ENCODE measurements at places on chromosomes 5 and 9. TPM values are rescaled to one million over a fixed set of nuclear protein-coding genes. Genes with fewer than 3 reads are reported as not detected.

- no peak for DNase-seq
These were observed 323.6 kb upstream of the PRR16 start for GRCh38 chr5:120140501-120140900.

Gene SLC6A7
- total RNA-seq = not detected

Gene GTF3C4
- 13.5 TPM for total RNA-seq

DNA sequence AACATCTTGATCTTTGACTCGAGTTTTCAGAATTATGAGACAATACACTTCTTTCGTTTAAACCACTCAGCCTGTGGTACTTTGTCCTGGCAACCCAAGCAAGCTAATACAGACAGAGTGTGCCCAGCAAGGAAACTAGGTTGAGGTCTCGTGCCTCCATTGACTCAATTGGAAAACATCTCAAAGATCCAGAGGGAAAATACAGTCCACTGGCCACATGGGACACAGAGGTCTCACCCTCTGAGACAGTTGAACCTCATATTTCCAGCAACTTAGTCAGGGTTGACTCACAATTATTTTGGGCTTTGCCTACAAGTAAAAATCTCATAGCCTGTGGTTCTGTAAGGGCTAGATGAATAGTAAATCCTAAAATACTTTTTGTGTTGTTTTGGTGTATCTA, 631.5 kb downstream of the MTRR start:
- DNase-seq = no peak

- DNase-seq = no peak
These were observed 3.9 kb downstream of the KIF20A start for GRCh38 chr5:138182808-138183207.

- DNase-seq = no peak
These were observed 121.0 kb upstream of the GAS1 start for GRCh38 chr9:87068177-87068840.

- no peak for DNase-seq
These were observed 425.6 kb upstream of the BRINP1 start for GRCh38 chr9:119794836-119795235.

GRCh38 chr5:23451156-23451555, 56.3 kb upstream of the PRDM9 start:
- DNase-seq = no peak

DNA sequence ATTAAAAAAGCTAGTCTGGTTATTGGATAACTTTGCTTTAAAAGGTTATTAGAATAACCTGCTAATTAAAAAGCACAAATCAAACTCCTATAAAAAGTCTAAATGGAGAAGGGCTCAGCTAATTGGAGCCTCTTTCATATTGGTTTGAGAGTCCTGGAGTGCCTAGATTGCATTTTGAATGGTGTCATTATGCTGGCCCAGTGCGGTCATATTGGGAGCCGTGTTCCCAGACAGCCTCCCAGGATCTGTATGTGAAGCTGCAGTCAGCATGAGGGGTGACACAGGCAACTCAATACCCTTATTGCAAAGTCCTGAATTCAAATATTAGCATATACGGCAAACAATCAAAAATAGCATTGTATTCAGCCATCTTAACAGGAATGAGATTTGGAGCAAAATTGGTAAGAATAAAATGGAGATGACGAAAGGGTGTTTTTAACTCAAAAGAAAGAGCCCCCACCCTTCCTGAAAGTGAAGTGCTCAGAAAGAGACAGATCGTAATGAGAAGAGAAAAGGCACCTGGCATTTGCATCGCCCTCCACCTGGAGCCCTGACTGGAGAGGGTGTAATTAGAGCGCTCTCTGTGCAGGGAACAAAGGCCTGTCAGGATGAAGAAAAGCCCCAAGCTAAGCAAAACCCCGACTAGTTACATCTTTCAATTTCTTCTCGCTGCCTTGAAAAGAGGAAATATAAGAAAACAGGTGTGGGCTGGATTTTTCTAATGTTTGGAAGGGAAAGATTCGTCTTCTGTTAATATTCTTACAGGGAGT, 621.0 kb upstream of the ADAMTS16 start:
- DNase-seq = no peak

DNA sequence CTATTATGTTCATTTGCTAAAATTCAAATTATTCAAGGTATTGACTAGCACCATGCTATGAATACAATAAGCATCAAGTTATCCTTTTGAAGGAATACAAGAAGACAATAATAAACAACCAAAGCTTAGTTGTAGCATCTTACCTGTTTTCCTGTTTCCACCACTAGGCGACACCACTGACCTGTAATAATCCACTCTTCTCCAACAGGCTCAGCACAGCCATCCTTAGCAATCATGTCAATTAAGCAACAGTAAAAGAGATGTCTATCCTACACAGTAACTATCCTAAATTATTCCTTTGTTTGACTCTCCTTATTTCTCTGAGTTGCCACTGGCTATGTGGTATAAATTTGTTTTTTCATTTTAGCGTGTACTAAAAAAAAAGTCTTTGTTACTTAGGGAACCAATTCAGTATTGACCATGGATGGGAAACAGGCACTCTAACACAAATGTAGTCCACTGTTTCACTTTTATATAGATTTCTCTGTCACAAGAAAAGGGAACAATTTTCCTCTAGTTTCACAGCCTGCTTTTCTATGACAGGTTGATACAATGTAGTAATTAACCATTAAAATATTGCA, 46.2 kb downstream of the PCA3 start:
- DNase-seq = peak; percentile 44

Gene SLC22A4
- total RNA-seq = not detected

Gene ECM2
- not detected for total RNA-seq

DNA sequence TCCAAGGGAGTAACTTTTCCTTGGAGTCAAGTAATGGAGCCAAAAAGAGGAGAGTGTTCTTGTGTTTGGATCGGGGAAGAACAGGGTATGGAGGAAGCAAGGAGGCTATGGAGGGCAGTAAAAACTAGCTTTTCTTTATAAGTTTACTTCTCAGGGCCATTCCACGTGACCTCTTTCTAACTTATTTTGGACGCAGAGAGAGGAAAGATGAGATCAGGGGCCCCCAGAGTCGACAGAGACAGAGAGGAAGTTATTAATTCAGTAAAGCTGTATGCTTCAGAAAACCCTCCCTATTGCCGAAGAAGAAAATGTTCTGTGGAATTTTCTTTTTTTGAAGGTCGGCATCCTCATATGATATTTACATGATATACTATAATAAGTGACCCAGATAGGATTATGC, 233.8 kb upstream of the MPDZ start:
- no peak for DNase-seq

GRCh38 chr9:137441289-137441934, at the start of gene ENTPD8:
Gene ENTPD8, minus strand, starts transcription at chr9:137441357. Its CDS starts 3,072 bp downstream, at chr9:137438285.
- DNase-seq = no peak

Gene PDE6A
- total RNA-seq = not detected

- no peak for DNase-seq
These were observed 62.9 kb downstream of the EFNA5 start for GRCh38 chr5:107607671-107608345.

DNA sequence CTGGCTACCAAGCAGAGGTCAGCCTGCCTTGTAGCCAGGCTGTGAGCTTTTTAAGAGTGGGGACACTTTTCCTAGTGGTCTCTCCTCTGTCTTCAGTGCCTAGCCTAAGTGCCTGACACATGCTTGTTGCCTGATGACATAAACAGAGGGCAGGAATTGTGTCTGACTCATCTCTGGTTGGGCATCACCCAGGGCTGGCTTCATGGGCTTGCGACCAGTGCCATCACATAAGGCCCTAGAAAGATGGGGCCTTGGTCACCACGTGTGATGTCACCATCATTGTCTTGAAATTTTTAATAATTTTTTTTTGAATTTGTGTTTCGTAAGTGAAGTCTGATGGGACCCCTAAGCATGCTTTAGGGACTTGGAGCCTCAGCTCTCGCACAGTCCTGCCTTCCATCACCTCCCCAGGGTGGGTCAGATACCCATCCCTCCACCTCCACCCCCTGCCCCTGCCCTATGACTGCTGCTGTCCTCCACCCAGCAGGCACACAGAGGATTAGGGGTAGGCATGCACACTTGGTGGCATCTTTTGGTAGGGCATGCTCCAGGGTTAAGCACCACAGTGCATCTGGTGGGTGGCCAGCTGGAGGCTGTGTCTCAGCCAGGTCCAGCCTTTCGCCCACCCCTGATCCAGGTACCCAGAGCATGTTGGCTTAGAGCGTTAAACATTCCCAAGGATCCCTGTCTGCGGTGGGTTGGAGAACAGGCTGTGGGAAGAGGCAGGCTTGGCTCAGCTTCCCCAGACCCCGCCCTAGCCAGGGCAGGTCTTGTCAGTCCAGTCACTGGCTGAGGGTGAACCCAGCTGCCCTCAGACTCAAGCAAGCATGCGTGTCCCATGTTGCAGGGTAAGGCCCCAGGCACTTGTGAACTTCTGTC, 80.1 kb upstream of the SH3PXD2B start:
- DNase-seq = no peak

Gene PCDHGA9
- not detected for total RNA-seq

- DNase-seq = no peak
These were observed 81.1 kb upstream of the RPS23 start for GRCh38 chr5:82359272-82359671.

DNA sequence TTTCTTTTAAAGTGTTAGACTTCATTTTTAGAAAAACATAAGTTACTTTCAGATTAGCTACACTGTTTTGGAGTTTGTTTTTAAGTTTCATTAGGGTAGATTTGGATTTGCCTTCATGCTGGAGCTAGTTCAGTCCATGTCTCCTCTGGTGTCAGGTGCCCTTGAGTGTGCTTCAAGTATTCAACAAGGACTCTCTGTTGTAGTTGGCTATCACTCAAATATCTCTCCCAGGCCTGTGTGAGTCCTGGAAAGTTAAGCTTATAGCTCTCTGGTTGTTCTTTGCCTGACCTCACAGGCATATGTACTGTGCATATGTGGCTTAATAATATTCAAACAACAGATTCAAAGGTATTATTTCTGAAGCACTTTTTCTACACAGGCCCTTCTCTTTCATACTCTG, 45.4 kb downstream of the PTBP3 start:
- no peak for DNase-seq

Gene LCN9
- not detected for total RNA-seq

GRCh38 chr9:16252616-16253015, 617.9 kb downstream of the BNC2 start:
- no peak for DNase-seq

DNA sequence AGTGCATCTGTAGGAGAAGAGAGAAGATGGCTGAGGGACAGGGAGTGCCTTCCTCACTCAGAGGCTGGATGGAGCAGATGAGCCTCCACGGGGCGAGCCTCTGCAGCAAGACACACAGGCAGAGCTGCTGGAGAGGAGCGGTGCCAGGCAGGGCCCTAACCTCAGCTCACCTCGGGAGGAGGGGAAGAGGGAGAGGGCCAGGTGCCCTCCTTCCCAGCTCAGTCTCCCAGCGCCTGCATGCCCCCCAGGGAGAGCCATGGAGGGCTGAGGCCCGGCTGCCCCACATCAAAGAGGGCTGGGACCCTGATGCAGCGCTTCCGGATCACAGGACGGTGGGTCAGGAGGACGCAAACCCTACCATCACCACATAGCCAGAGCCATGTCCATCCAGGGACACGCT, 13.6 kb upstream of the SPATA31E1 start:
- DNase-seq = no peak

DNA sequence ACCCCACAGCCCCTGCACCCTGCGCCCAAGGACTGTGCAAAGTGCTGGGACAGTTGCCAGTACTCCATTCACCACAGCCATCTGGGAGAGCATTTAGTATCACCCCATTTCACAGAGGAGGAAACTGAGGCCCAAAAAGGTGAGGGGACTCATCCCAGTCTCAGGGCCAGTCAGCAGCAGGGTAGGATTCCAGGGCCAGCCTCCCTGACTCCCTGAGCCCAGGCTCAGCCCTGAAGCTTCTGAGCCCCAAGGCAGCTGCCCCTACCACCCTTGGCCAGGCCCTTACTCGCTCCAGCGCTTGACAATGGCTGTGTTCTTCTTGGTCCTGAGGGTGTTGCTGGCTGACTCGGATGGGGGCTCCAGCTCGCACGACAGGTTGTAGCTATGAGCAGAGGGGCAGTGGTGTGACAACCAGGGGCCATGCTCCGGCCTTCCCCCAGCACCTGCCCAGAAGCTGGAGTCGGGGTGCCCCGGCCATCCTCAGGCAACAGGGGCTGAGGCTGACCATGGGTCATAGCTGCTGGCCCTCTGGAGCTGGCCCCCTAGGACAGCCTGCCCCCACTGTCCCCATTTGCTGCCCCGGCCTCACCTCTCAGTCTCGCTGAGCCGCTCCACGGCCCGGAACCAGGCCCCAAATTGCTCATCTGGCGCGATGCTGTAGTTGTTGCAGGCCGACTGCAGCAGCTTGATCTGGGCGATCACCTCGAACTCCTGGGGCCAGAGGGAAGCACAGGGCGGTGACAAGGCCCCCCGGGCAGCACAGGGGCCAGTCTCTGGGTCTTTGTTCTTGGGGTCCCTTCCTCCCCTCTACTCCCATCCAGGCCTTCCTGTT, 18.6 kb downstream of the RALGDS start:
- DNase-seq = no peak

- no peak for DNase-seq
These were observed 300.6 kb downstream of the TMEM38B start for GRCh38 chr9:105994970-105995369.

GRCh38 chr9:14883310-14883944, 26.8 kb downstream of the FREM1 start:
- no peak for DNase-seq

- DNase-seq = no peak
These were observed 114.2 kb downstream of the PHF2 start for GRCh38 chr9:93690618-93691017.

Gene PLAC8L1
- 0.47 TPM for total RNA-seq

DNA sequence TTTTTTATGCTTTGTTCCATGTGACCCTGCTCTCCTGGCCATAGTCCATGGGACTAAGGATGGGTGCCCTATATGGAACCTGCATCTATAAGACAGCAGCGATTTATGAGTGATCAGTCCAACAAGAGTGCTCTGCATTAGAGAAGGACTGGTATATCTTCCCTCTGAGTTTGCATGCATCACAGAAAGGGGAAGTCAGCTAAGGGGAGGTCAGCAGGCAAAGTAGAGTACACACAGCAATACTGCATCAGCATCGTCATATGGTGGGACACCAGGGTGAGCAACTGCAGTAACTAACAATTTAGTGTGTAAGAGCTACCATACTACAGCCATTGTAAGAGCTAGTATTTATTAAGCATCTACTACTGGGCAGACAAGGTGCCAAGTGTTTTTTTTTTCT, 311.3 kb downstream of the NDUFS4 start:
- DNase-seq = no peak

DNA sequence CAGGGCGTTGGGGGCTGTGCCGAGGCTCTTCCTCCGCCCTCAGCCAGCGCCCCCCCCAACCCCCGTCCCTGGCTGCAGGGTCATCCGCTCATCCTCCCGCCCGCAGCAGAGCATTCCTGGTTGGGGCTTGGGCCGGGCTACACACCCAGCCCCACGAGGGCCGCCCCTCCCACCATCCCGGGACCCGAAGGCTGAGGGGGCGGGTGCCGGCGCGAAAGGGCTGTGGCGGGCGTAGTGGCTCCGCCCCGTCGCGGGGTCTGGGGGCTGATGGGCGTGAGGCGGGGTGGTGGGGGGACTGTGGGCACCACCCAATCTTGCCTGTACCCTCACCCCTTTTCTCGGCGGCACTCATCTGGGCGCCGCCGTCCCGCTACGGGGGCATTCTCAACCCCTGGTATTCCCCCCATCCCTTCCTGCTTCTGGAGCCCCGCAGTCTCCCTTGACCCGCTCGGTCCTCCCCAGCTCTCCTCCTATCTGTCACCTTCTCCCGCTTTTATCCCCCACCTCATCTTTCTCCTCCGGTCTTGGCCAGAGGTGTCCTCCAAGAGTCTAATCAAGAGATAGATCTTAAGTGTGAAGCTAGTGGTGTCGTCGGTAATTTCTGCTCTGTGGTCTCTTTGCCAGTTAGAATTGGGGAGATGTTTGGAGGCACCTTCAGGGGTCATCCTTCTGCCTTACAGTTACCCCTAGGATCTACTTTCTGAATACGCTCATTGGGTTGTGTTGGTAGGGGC, 1.6 kb downstream of the FER start:
- peak; percentile 7 for DNase-seq
